Epithelial cell of proximal tubule (primary cell): ENCODE measurements at places on chromosomes 7 and 10. TPM values are rescaled to one million over a fixed set of nuclear protein-coding genes. Genes with fewer than 3 reads are reported as not detected.

MEOX2 gene
- total RNA-seq = not detected in 2 replicates

PTEN gene
- total RNA-seq = 33.4 and 34.5 TPM in 2 replicates

AEBP1 gene
- total RNA-seq = 37.3 and 78.4 TPM in 2 replicates

CALHM1 gene
- total RNA-seq = not detected in 2 replicates

CTAGE4 gene
- 2.8 and 3.8 TPM in 2 replicates for total RNA-seq

ERVW-1 gene
- not detected in 2 replicates for total RNA-seq
